ENCODE measurements at places on chromosomes 12 and 14. TPM values are rescaled to one million over a fixed set of nuclear protein-coding genes. Genes with fewer than 3 reads are reported as not detected.

DNA sequence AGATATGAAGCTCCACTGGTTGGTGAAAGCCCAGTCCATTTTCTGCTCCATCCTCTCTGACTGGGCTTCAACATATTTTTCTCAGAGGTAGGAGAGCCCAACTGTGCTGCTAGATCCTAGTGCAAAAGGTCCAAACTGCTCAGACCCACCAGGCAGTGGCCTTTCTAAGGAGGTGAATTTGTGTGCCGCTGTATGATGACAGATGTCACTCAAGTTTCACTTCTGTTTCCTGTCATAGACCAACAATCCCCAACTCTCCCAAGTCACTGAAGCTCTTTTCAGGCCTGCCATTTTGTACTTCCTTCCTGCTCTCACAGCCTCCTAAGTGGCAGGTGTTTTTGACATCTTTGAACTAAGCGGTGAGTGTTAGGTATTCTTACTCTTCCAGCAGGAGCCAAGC lies 16.4 kb upstream of the RNASE4 start:
- no peak for DNase-seq

DNA sequence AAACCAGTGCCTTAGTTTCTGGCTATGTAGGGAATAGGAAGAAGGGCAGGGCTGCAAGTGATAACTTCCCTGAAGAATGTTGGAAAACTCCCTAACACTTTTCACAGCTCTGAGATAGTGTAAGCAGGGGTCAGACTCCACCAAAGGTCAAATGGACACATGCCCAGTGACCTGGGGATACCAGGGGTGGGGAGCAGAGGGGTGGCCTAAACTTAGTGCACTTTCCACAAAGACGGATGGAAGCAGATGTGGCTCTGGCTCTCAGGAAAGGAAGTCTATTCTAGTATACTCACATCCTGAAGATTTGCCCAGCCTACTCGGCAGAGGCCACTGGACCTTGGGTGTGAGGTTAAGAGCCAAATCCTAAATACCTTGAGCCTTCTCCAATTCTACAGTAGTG lies 285.8 kb downstream of the NUAK1 start:
- no peak for DNase-seq

The TEX22 gene
- total RNA-seq: not detected

The GPR68 gene
- 0.84 TPM for total RNA-seq
